Hematopoietic multipotent progenitor cell (in vitro differentiated cells): ENCODE measurements at places on chromosomes 3 and 15. TPM values are rescaled to one million over a fixed set of nuclear protein-coding genes. Genes with fewer than 3 reads are reported as not detected.

DNA sequence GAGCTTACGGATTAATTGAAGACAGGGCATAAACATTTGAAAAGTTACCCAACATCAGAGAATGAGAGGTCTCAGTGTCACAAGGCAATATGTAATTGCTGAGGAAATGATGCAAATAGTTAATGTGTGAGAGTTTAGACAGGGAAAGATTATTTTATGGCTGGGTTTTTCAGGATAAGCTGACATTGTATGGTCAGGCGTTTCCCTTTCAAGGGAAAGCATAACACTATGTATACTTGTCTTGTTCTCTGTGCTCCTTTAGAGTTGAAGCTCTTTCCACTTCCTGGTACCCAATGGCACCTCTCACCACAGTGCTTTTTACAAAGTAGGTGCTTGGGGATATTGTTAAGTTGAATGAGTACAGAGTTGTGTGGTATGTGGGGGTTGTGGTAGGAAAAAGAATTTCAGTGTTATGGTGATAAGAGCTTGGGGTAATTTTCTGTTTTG is 19.9 kb downstream of the IQGAP1 start:
- no peak for DNase-seq

GRCh38 chr15:68615811-68616210 is 37.0 kb downstream of the CORO2B start:
- no peak for DNase-seq

- DNase-seq, result no peak
These were observed 31.9 kb downstream of the MYL3 start for GRCh38 chr3:46831316-46831715.

DNA sequence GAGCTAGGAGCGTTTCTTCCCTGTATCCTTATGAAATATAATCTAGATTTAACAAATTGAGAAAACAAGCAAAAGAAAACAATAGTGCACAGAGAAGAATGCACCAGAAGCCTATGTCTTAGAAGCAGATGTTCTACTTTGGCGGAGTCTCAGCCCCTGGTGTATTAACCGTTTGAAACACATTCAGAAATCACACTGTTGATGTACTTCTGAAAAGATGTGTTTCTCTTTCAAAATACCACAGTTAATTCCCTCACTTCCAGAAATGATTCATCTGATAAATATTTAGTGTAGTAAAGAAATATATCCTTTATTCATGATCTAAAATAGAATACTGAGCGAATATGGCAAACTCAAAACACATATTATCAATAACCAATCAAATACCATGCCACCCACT is 77.7 kb downstream of the CBLB start:
- no peak for DNase-seq

DNA sequence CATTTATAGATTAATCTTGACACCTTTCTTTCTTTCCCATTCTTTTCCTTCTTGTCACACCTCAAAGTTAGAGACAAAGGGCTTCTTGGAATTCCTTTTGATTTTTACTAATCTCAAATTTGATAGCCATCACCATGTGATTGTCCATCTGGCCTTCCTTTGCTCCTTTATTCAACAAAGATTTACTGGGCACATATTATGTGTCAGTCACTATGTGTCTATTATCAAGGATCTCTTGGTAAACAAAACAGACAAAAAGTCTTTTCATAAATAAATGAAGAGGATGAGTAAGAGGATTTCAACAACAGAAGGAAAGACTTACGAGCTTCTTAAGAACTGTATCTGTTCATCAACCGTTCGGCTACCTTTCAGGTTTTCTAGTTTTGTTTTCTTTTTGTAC is 56.5 kb downstream of the SAMMSON start:
- no peak for DNase-seq

DNA sequence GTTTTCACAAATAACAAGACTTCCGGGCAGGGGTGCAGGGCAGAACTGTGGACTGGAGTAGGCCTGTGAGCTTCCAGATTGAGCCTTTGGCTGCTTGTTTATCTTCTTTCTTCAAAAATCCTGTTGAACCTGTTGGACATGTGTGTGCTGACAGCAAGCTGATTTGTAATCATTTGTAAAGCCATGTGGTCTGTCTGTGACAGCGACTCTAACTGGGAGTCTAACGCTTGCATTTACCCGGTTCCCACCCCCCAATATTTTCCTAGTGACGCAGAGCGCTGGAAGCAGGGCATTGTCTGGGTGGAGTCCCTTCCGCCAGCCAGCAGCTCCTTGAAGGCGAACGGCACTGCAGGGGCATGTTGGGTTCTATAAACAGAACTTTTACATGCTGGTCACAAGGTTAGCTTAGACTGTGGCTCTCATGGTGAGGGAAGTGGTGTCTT is 85.7 kb upstream of the MYZAP start:
- DNase-seq, result no peak

- DNase-seq, result no peak
These were observed 2.5 kb upstream of the HACD2 start for GRCh38 chr3:123587401-123587800.

DNA sequence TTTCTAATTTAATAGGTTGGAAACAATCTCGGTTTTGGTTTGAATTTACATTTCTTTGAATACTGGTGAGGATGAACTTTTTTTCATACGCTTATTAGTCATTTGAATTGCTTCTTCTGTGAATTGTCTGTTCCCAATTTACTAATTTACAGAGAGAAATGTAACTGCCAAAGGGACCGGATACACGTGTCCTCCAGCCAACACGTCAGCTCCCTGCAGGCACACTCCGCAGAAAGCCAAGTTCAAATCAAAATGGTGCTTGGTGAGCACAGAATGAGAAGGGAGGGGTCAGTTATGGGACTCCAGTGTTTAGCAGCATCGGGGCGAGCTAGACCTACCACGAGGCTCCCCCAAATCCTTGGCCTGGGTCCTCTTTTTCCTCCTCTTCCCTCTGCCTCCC is 10.8 kb upstream of the TSEN2 start:
- no peak for DNase-seq

SH2D7 gene
- total RNA-seq, result not detected

RBP2 gene
- not detected for total RNA-seq

FANCD2OS gene
- not detected for total RNA-seq

PLA2G4D gene
- not detected for total RNA-seq

LSAMP gene
- total RNA-seq, result 0.27 TPM
